IMR-90 (cell line): ENCODE measurements at places on chromosomes 7 and 10. TPM values are rescaled to one million over a fixed set of nuclear protein-coding genes. Genes with fewer than 3 reads are reported as not detected.

The SRPK2 gene
- 33.0 and 34.7 TPM in 2 replicates for total RNA-seq

The C10orf105 gene
- under 0.01 TPM in 1 of 2 replicates, not detected in the other for total RNA-seq

The NPY gene
- total RNA-seq, result not detected in 2 replicates

The MYOZ1 gene
- under 0.01 and 0.18 TPM in 2 replicates for total RNA-seq

The CADPS2 gene
- 0.28 and 0.54 TPM in 2 replicates for total RNA-seq

DNA sequence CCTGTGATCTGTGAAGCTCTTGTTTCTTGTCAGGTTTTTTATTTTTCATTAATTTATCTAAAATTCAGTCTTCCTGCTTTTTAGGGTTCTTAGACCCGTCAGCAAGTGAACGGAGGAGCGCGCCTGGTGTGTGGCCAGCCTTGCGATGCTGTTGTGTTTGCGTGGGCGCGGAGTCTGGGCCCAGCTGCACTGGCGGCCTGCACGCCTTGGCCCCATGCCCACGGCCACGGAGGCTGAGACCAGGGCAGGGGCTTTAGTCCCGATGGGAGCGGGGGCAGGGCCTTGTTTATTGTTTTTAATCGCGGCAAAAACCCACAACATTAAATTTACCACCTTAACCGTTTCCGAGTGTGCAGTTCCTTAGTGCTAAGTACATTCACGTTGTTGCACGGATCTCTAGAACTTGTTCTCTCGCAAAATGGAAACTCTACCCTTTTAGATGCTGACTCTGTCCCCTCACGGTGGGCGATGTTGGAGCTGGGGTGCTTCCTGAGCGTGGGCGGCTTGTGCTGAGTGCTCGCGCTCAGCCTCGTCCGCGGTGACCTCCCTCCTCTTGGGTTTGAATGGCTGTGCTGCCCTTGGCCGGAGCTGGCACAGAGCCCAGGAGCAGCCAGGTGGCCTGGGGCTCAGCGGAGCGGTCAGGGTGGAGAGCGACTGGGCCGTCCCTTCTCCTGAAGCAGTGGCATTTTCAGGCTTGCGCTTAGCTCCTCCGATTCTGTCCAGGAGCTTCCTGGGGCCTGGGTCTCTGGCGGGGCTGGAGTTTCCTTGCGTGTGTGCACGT lies 69.1 kb downstream of the INPP5A start:
- peak; percentile 49 for DNase-seq

DNA sequence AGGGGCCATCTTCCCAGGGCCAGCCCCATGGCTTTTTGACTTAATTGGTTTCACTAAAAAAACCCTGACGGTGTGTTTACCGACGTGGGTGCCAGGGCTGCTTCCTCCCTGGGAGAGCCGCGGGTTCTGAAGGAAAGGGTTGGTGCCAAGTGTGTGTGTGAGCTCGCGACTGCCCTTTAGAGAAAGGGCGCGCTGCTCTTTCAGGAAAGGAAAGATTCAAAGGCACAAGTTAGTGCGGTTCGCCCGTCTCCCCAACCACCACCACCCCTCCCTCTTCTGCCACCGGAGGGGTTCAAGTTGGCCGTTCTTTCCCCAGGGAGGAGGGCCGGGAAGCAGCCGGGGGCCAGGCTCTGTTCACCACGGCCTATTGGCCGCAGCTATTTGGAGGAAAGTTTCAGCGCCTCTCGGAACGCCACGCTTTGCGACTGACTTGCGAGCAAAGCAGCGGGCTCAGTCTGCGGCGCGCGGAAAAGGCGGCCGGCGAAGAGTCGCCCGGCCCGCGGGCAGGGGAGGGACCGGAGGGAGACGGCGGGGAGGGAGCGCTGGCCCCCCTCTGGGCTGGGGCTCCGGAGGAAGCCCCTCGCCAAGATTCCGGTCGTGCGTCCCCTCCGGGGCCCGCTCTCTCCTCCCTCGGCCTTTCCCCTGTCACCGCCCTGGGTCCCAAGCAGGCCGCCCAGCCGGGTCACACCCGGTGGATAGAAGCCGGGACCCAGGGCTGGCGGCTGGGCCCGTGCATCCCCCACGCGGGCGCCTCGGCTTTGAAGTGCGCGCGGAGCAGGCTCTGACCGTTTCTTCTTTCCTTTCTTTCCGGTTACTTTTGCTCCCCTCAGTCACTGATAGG lies 165.9 kb upstream of the PPP1R3A start:
- DNase-seq, result no peak

GRCh38 chr7:73895626-73896025 lies 34.7 kb downstream of the TMEM270 start:
- DNase-seq, result no peak

DNA sequence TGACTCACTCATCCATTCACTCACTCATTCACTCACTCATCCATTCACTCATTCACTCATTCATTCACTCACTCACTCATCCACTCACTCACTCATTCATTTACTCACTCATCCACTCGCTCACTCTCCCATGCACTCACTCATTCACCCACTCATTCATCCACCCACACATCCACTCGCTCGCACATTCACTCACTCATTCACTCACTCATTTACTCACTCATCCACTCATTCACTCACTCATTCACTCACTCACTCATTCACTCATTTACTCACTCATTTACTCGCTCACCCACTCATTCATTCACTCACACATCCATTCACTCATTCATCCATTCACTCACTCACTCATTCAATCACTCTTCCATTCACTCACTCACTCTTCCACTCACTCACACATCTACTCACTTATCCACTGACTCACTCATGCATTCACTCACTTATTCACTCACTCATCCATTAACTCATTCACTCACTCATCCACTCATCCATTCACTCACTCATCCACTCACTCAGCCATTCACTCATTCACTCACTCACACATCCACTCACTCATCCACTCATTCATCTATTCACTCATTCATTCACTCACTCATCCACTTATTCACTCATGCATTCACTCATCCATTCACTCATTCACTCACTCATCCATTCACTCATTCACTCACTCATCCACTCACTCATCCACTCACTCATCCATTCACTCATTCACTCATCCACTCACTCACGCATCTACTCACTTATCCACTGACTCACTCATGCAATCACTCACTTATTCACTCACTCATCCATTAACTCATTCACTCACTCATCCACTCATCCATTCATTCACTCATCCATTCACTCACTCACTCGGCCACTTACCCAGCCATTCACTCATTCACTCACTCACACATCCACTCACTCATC lies 74.0 kb downstream of the CARD11 start:
- DNase-seq, result no peak

- DNase-seq, result no peak
Observed at GRCh38 chr10:130049244-130049643, 61.4 kb downstream of the C10orf143 start.

DNA sequence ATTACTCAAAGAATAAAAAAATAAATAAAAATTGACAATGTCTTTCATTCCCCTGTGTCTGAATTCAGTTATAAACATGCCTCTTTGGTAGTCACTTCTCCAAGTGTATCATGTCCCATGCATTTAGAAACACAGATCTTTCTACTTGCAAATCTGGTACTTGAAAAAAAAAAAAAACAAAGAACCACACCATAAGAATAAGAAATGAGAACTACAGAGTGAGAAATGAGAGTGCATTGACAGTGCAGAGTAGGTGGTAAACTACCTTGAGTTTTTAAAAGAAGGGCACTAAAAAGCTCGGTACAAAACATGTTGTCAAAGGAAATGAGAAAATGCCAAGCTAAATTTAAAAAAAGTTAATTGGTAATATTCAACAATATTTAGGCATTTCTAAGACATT lies 123.0 kb downstream of the GPR85 start:
- DNase-seq, result no peak

DNA sequence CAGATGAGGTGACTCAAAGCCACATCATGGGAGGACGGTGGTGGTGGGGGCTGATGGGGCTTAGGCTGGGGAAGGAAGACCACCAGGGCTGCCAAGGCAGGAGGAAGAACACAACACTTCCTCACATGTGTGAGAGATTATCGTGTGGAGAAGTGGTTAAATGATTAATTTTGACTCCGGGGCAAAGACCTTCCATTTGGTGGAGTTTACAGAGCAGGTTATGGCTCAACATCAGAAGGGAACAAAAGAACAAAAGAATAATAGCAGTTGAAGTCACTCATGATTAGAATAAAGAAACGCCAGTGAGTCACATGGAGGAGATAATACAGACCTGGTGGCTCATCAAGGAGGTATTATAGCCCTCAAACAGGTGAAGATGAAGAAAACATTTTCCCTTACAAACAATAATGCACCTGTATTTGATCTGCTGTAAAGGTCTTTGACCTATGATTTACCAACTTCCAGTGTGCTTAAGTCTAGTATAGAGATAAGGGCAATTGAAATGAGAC lies 170.1 kb downstream of the PKD1L1 start:
- no peak for DNase-seq

- DNase-seq, result no peak
Observed at GRCh38 chr7:128197989-128198580, 43.0 kb upstream of the LEP start.
